ENCODE measurements at places on chromosomes 3 and 15. TPM values are rescaled to one million over a fixed set of nuclear protein-coding genes. Genes with fewer than 3 reads are reported as not detected.

DNA sequence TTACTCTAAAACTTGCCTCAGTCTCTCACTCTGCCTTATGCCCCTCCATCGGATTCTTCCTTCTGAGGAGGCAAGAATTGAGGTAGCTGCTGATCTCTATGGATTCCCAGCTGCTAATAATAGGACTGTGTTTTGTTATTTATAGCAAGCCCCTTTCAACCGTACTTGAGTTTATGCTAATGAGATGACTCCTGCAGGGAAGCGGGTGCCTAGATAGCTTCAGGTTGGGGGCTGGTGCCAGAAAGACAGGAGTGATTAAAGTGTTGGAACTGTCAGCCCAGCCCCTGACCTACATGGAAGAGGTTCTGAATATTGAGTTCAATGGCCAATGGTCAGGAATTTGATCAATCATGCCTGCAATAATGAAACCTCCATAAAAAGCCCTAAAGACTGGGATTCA is 21.8 kb upstream of the LIMD1 start:
- H3K4me1 ChIP-seq: peaks cover 10% of the 10 kb centered on the region
- no peak for DNase-seq
- no peaks in the 10 kb centered on the region for H3K36me3 ChIP-seq
- no peak overlapping the region for H3K4me3 ChIP-seq
- no peak overlapping the region for H3K27ac ChIP-seq
- no peaks in the 10 kb centered on the region for H3K27me3 ChIP-seq

GRCh38 chr15:99148851-99149276 is 44.0 kb downstream of the SYNM start:
- no peak overlapping the region for H3K4me3 ChIP-seq
- no peaks in the 10 kb centered on the region for H3K27me3 ChIP-seq
- H3K4me1 ChIP-seq: peaks cover 6% of the 10 kb centered on the region
- DNase-seq: peak; percentile 49
- H3K27ac ChIP-seq: no peak overlapping the region

DNA sequence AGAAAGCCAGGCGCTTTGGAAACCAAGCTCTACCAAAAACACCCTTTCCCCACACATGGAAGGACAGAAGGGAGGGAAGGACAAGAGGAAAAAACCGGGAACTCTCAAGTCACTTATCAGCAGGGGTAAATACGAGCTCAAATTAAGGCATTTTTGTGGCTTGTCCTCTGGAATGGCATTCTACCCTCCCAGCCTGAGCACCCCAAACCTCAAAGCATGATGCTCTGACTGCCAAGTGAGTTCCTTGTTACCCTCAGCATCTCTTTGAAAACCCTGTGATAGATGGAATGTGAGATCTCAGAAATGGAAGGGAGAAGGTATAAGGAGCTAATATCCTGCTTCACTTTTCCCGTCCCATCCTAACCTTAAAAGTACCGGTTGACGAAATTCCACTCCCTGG is 8.1 kb upstream of the CSPG5 start:
- no peak overlapping the region for H3K27ac ChIP-seq
- H3K36me3 ChIP-seq: peaks cover 68% of the 10 kb centered on the region
- no peaks in the 10 kb centered on the region for H3K27me3 ChIP-seq

GRCh38 chr15:25245801-25246622 is 192.8 kb downstream of the UBE3A start:
- H3K4me3 ChIP-seq: no peak overlapping the region
- H3K27ac ChIP-seq: no peak overlapping the region
- no peaks in the 10 kb centered on the region for H3K36me3 ChIP-seq
- no peaks in the 10 kb centered on the region for H3K27me3 ChIP-seq
- no peaks in the 10 kb centered on the region for H3K4me1 ChIP-seq
- peak; percentile 20 for DNase-seq

DNA sequence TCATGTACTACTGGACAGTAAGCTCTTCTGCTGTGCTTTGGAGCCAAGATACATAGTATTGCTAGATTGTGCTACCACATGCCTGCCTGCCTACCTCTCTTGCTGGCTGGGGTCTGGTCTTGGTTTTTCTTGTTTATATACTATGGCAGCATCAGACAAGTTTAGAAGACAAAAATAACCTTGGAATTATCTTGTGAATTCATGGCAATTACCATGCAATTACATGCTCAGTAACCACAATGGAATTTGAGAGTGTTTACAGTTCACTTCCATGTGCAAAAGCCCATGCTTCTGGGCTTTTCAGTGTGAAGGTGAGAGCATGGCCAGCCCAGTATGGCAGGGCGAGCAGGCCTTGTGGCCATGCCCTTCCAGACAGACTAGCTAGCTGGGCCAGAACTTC is 48.0 kb upstream of the C15orf61 start:
- H3K36me3 ChIP-seq: no peaks in the 10 kb centered on the region
- no peak overlapping the region for H3K27ac ChIP-seq
- peaks cover 2% of the 10 kb centered on the region for H3K4me1 ChIP-seq
- no peak overlapping the region for H3K4me3 ChIP-seq
- H3K27me3 ChIP-seq: peaks cover 64% of the 10 kb centered on the region

DNA sequence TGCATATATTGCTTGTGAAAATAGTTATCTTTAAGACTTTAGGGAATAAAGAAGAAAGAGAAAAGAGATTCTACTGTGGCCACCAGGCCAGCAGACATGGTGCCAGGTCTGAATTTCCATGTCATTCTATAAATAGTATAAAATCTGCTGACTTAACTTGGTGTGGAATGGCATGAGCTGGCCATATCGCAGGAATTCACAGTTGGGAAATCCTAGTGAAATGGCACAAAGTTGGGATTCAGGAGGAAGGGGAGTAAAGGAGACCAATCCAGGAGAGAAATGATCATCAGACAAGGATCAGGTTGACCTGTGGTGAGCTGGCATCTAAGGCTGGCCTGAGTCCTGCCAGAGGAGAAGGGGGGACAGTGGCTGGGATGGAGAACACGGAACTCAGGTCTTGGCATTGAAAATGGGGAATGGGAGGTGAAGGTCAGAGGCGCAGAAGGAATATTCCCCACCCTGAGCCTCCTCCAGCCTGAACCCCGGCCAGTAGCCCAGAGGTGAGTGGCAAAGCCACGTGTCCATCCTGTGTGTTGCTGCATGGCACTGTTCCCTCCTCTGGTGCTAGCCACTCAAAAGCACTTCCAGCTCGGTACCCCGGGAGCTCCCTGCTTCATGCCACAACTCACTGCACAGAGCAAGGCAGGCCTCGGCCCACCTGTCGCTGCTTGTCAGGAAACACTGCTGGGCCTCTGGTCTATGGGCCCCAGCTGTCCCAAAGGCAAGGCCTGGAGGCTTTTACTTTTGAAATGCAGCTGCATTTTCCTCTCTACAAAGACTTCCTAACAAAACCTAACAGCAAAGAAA is 51.4 kb downstream of the SSUH2 start:
- no peak for DNase-seq
- H3K4me1 ChIP-seq: no peaks in the 10 kb centered on the region
- H3K4me3 ChIP-seq: no peak overlapping the region
- H3K36me3 ChIP-seq: no peaks in the 10 kb centered on the region
- H3K27me3 ChIP-seq: no peaks in the 10 kb centered on the region

DNA sequence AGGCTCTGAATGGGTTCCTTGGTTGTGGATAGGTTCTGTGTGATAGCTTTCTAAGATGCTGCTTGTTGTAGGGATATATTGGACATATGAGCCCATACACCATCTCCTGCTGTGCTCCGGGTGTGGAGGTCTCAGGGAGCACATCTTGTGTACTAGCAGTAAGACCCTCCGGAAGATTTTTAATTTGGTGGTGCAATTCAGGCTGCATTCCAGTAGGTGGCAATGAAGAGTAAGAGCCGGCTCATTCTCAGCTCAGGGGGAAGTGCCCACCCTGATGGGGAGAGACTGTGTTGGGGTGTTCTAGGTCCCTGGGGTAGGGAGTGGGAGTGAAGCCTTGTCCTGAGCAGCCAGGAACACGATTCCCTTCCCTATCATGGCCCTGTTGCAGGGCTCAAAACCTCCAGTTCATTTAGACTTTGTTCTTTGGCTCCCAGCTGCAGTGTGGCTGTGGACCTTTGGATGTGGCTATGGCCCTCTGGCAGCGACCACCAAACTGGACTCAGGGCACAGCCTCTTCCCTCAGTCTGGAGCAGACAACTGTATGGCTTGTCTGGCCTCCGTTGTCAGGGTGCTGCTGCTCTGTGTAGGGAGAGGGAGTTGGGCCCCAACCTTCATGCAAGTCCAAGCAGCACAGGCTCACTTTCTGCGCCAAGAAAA is 104.7 kb downstream of the UNC13C start:
- no peaks in the 10 kb centered on the region for H3K4me1 ChIP-seq
- no peak overlapping the region for H3K27ac ChIP-seq
- H3K36me3 ChIP-seq: no peaks in the 10 kb centered on the region
- no peaks in the 10 kb centered on the region for H3K27me3 ChIP-seq
- H3K4me3 ChIP-seq: no peak overlapping the region

DNA sequence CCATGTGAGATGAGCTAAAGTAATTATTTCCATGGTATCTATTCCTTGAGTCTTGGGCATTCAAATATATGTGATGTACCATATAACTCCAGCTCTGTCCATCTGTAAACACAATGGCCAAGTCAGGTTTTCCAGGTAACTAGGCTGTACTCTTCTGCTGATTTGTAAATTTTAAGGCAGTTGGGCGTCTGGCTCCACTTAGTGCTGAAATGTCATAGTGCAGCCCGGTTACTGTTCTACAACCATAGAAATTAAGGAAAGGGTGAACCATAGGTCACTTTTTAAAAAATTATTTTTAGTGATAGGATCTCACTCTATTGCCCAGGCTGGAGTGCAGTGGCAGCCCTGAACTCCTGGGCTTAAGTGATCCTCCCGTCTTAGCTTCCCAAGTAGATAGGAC is 44.7 kb upstream of the GOLM2 start:
- H3K27ac ChIP-seq: no peak overlapping the region
- H3K4me1 ChIP-seq: no peaks in the 10 kb centered on the region
- no peak for DNase-seq
- H3K4me3 ChIP-seq: no peak overlapping the region
- no peaks in the 10 kb centered on the region for H3K27me3 ChIP-seq
- H3K36me3 ChIP-seq: no peaks in the 10 kb centered on the region

DNA sequence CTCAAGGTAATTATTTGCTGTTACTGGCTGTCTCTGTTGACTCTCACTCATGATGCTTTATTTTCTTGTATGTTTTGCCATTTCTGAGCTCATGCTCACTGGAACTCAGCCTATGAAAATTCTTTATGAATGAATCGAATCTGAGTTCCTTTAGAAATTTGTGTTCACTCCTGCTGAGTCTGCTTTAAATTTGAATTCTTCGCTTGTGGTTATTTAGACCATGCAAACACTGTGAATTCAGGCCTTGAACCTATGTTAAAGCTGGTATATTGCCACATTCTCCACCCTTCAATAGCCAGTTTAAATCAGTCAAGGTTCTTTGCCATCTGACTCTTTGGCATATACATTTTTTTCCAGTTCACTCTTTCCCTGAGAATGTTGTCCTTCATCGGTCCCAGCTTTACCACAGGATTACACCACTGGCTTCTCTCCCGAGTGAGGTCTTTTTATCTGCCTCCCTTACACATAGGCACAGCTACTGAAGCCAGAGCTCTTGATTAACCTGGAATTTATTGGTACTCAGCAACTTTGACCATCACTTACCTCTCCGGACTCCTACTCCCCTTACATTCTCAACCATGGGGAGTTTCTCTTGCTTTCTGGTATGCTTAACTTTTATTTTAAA is 400.6 kb downstream of the VPS13C start:
- H3K27me3 ChIP-seq: no peaks in the 10 kb centered on the region
- H3K4me1 ChIP-seq: no peaks in the 10 kb centered on the region
- no peaks in the 10 kb centered on the region for H3K36me3 ChIP-seq

GRCh38 chr3:195183071-195183776 is 87.7 kb downstream of the XXYLT1 start:
- peaks cover 6% of the 10 kb centered on the region for H3K4me1 ChIP-seq
- H3K36me3 ChIP-seq: no peaks in the 10 kb centered on the region
- no peaks in the 10 kb centered on the region for H3K27me3 ChIP-seq

DNA sequence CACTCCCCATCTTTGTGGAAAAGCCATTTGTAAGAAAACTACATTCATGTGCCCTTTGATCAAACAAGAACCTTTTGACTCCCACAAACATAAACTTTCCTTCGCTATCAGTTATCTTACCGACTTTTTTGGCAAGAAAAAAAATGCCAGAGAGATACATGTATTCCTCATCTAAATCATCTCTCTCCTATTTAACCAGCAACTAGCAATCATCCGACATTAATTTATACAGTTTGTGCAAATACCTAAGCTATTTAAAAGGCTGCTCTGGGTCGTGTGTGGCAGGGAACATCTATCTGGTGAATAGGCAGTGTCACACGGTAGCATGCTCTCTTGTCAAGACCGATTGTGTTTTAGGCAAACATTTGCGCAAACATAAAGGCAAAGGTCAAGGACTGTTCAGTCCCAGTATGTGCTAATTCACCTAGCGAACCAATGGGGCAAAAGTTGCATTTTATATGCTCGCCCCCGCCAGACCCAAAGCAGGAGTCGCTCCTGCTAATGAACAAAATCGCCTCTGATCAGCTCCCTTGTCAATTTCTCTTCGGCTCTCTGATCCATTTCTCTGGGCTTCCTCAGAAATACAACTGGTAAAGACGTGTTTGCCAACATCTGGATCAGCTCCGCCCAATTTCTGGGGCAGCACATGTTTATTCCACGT is 37.7 kb downstream of the ZIC4 start:
- H3K27me3 ChIP-seq: peaks cover 100% of the 10 kb centered on the region
- no peak for DNase-seq
- H3K4me1 ChIP-seq: peaks cover 4% of the 10 kb centered on the region
- H3K27ac ChIP-seq: no peak overlapping the region

- H3K27ac ChIP-seq: no peak overlapping the region
- H3K4me1 ChIP-seq: no peaks in the 10 kb centered on the region
- no peak overlapping the region for H3K4me3 ChIP-seq
- no peaks in the 10 kb centered on the region for H3K27me3 ChIP-seq
- no peak for DNase-seq
- H3K36me3 ChIP-seq: no peaks in the 10 kb centered on the region
Measured at GRCh38 chr3:61518590-61518989, 42.8 kb upstream of the PTPRG start.

DNA sequence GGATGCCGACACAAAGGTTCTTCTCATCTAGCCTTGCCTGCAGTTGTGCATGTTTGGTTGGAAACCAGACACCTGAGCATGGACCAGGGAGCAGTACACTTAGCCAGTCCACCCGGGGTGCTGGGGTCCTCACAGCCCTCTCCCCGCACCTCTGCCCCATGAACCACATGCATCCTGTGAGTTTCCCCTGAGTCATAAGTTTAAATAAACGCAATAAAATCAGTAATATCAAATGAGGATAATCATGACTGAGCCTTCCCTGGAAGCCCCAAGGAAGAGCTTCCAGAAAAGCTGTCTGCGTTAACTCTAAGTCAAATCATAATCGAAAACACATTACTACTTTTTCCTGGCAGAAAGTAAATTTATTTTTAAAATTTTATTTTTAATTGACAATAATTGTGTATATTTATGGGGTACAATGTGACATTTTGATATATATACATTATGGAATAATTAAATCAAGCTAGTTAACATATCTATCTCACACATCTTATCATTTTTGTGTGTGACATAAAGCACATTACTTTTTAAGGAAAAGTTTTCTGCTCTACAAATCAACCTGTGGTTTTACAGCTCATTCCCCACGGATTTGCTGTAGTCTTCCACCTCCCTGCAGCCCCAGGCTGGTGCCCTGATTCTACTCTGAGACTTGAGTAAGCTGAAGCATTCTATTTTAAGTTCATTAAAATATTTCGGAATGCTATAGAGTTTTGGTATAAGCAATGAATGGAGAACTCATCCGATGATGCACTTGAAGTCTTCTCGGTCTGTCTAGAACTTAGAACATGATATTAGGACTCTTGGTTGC is 166.0 kb upstream of the EIF1B start:
- no peak for DNase-seq
- H3K27me3 ChIP-seq: no peaks in the 10 kb centered on the region
- no peak overlapping the region for H3K27ac ChIP-seq
- H3K4me3 ChIP-seq: no peak overlapping the region
- no peaks in the 10 kb centered on the region for H3K4me1 ChIP-seq

The CCDC174 gene
- total RNA-seq: 28.8 TPM

The CMTM6 gene
- total RNA-seq: 59.5 TPM

The CTXN2 gene
- 0.13 TPM for total RNA-seq

The OSTN gene
- not detected for total RNA-seq

The SOX14 gene
- not detected for total RNA-seq

The LSAMP gene
- 6.4 TPM for total RNA-seq

Measured in endodermal cell (in vitro differentiated cells).